Esophagus muscularis mucosa (tissue), 4 donors: ENCODE measurements at places on chromosomes 16 and 17. TPM values are rescaled to one million over a fixed set of nuclear protein-coding genes. Genes with fewer than 3 reads are reported as not detected.

GRCh38 chr16:88344411-88345030 lies 38.2 kb upstream of the ZNF469 start:
- H3K27me3 ChIP-seq = no peaks in the 10 kb centered on the region
- H3K4me1 ChIP-seq = no peaks in the 10 kb centered on the region
- H3K36me3 ChIP-seq = no peaks in the 10 kb centered on the region
- H3K4me3 ChIP-seq = no peak overlapping the region

GRCh38 chr17:30472238-30472890 lies 4.8 kb upstream of the GOSR1 start:
- H3K27ac ChIP-seq = peak overlapping the region; percentile 31
- peaks cover 14% of the 10 kb centered on the region for H3K4me1 ChIP-seq
- H3K4me3 ChIP-seq = no peak overlapping the region
- H3K36me3 ChIP-seq = no peaks in the 10 kb centered on the region
- no peak for DNase-seq

DNA sequence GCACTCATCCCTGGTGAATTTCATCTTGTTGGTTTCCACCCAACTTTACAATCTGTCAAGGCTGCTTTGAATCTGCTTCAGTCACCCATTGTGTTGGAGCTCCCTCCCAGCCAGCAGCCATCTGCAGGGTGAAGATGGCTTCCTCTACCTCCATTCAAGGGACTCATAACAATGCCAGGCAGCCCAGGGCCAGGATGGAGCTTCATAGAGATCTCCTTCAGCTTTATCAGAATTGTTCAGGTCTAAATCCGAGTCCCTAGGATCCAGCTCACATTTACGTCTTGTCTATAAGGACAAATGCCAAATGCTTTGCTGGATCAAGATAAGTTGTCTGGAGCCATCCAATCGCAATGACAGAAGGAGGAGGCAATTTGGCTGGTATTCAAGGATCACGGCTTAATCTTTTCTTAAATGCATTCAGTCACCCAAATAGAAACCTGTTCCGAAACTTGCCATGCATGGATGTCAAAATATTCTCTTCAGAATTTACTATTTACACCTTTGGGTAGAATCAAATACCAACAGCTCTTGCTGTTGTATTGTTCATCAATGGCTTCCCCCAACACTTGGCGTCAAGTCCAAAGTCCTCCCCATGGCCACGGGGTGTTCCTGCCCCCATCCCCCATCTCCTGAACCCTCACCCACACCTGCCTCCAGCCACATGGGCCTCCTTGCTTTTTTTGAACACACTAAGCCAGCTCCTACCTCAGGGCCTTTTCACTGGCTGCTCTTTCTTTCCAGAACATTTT lies 3.8 kb upstream of the FAM171A2 start:
- no peaks in the 10 kb centered on the region for H3K36me3 ChIP-seq
- H3K27me3 ChIP-seq = peaks cover 58% of the 10 kb centered on the region
- peaks cover 16% of the 10 kb centered on the region for H3K4me1 ChIP-seq
- DNase-seq = no peak
- H3K27ac ChIP-seq = no peak overlapping the region
- H3K4me3 ChIP-seq = no peak overlapping the region

GRCh38 chr17:74493331-74493833 lies 26.9 kb downstream of the CD300A start:
- H3K27ac ChIP-seq = no peak overlapping the region
- no peaks in the 10 kb centered on the region for H3K36me3 ChIP-seq
- DNase-seq = no peak
- H3K4me3 ChIP-seq = no peak overlapping the region

DNA sequence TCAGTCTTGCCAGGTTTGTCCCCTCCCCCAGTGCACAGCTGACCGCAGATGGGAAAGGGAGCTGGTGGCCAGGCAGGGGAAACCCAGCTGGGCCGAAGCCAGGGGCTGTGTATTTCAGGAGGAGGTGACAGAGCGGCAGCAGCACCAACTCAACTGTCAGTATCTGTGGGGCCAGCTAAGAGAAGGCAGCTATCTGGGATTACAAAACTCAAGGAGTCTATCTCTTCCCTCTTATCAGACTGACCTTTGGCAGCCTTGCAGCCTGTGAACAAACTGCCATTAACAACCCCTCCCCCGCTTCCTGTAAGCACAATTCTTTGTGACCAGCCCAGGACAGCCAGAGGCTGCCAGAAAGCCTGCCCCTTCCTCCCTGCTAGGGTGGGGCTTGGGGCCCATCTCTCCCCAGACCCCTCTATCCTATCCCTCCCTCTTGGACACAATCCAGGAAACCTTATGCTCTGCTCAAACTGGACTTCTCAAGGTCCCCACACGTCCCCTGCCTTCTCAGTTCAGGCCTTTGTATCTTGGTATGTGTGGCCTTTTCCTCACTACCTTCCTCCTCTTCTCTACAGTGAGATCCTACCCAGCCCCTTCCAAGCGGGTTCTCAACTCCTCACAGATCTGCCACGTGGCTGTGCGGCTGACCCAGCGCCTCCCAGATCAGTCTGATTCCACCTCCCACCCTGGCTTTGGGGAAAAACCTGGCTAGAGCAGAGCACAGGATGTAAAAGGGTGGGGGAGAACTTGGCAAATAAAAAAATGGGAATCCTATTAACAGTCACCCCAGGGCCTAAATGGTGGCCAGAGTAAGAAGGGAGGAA lies 10.5 kb downstream of the ST3GAL2 start:
- H3K27me3 ChIP-seq = no peaks in the 10 kb centered on the region
- DNase-seq = peak; percentile 96
- H3K4me1 ChIP-seq = peaks cover 63% of the 10 kb centered on the region
- H3K27ac ChIP-seq = peak overlapping the region; percentile 75

DNA sequence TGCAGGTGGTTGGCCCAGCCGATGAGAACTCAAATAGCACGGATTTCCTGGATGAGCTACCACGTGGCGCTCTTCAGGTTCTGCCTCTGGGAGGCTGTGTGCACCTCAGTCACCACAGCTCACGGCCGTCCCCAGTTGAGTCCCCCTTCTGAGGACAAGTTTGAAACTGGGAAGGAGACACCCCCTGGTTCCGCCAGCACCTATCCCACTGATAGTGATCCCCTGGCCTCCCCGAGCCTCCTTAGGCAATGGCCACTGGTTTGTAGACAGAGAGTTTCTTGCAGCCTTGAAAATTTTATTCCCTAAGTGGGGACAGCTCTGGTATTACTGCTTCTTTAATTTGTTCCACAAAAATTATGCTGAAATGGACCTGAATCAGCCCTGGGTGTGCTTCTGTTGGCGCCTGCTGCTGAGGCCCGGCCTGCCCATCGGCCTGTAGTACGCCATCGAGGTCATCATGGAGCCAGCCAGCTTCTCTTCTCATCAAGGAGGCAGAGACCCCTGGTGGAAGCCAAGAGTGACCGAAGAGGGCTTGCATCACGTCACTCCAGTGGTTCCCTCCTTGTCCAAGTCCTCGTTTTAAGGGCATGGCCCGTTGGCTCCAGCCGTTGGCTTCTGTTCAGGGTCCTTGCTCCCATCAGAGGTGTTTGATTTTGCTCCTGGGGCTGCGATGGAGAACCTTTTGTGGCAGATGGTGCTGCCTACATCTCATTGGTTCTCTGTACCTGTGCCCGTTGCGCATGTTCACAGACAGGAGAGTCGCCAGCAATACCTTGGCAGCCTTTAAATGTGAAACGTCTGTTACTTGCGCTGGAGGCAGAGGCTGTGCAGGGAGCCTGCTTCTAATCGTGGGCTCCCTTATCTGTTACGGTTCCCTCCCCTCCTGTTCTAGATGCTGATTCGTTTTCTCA lies 9.3 kb downstream of the SMCR8 start:
- peaks cover 90% of the 10 kb centered on the region for H3K36me3 ChIP-seq
- H3K27me3 ChIP-seq = no peaks in the 10 kb centered on the region
- no peak for DNase-seq

DNA sequence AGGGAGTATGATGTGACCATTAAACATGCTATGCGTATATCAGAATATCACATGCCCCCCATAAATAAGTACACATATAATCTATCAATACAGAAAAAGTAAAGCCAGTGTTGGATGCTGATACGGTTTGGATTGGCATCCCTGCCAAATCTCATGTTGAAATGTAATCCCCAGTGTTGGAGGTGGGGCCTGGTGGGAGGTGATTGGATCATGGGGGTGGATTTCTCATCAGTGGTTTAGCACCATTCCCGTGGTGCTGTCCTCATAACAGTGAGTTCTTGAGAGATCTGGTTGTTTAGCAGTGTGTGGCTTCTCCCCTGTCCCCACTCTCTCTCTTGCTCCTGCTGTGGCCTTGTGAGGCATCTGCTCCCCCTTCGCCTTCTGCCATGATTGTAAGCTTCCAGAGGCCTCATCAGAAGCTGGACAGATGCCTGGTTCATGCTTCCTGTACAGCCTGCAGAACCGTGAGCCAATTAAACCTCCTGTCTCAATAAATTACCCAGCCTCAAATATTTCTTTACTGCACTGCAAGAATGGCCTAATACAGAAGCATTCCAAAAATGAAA lies 88.9 kb downstream of the AATF start:
- no peak overlapping the region for H3K4me3 ChIP-seq
- H3K27ac ChIP-seq = no peak overlapping the region
- no peaks in the 10 kb centered on the region for H3K4me1 ChIP-seq
- no peaks in the 10 kb centered on the region for H3K27me3 ChIP-seq
- peaks cover 6% of the 10 kb centered on the region for H3K36me3 ChIP-seq
- peak; percentile 60 for DNase-seq

- no peaks in the 10 kb centered on the region for H3K36me3 ChIP-seq
- DNase-seq = no peak
- H3K4me3 ChIP-seq = no peak overlapping the region
- no peak overlapping the region for H3K27ac ChIP-seq
These were observed 841 bp downstream of the C16orf89 start for GRCh38 chr16:5064915-5065314.

DNA sequence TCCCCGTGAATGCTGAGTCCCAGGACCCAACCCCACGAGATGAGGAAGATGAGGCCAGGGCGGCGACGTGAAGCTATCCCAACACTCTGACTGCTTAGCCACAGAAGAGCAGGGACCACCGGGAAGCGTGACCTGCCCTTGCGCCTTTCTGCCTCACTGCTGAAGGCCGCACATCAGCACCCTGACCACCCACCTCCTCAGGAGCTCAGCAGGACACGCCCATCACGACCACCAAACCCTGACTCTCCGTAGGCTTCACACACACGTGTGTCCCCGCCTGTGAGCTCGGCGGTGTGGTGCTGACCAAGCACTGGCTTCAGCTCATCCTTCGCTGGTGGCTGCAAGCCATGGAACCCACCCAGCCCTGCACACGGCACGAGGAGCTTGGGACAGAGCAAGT lies 97.8 kb downstream of the ZNF778 start:
- peaks cover 78% of the 10 kb centered on the region for H3K4me1 ChIP-seq
- no peak overlapping the region for H3K4me3 ChIP-seq
- H3K36me3 ChIP-seq = peaks cover 25% of the 10 kb centered on the region
- no peaks in the 10 kb centered on the region for H3K27me3 ChIP-seq

DNA sequence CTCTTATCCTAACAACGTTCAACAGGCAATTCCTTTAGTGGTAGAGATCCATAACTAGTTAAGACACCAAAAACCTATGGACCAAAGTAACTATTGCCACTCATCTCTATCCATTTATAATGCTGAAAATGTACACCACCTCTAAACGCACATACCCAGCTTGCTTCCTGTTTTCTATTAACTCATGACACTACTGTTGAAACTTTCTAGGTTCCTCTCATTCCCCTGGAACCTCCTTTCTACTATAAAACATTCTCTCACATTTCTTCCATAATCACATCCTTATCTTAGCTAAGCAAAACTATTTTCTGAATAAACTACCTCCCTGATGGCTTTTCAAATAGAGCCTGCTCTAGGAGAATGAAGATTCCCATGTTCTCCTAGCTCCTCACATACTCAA lies 42.9 kb upstream of the KSR1 start:
- no peak overlapping the region for H3K27ac ChIP-seq
- H3K36me3 ChIP-seq = no peaks in the 10 kb centered on the region
- H3K4me1 ChIP-seq = peaks cover 8% of the 10 kb centered on the region

- no peak overlapping the region for H3K27ac ChIP-seq
- H3K4me1 ChIP-seq = no peaks in the 10 kb centered on the region
- DNase-seq = no peak
- no peaks in the 10 kb centered on the region for H3K27me3 ChIP-seq
- no peaks in the 10 kb centered on the region for H3K36me3 ChIP-seq
- H3K4me3 ChIP-seq = no peak overlapping the region
These were observed 41.8 kb downstream of the SCNN1B start for GRCh38 chr16:23343643-23344612.

GRCh38 chr17:7841396-7841914 lies 7.4 kb downstream of the KDM6B start:
- DNase-seq = peak; percentile 97
- H3K36me3 ChIP-seq = peaks cover 22% of the 10 kb centered on the region

The NATD1 gene
- 23.7 TPM for total RNA-seq

The NACA2 gene
- total RNA-seq = not detected

The SRCIN1 gene
- total RNA-seq = 1.2 TPM

The CTRL gene
- 0.99 TPM for total RNA-seq

The HEATR9 gene
- total RNA-seq = not detected

The TBC1D3D gene
- not detected for total RNA-seq

The ASIC2 gene
- total RNA-seq = not detected

The VASN gene
- 25.8 TPM for total RNA-seq

The CHAD gene
- not detected for total RNA-seq
